Right ventricle myocardium superior (tissue), 1 donor: ENCODE measurements at places on chromosomes 5 and 9. TPM values are rescaled to one million over a fixed set of nuclear protein-coding genes. Genes with fewer than 3 reads are reported as not detected.

GRCh38 chr5:96844481-96844990, 31.8 kb upstream of the ERAP2 start:
- DNase-seq, result no peak

DNA sequence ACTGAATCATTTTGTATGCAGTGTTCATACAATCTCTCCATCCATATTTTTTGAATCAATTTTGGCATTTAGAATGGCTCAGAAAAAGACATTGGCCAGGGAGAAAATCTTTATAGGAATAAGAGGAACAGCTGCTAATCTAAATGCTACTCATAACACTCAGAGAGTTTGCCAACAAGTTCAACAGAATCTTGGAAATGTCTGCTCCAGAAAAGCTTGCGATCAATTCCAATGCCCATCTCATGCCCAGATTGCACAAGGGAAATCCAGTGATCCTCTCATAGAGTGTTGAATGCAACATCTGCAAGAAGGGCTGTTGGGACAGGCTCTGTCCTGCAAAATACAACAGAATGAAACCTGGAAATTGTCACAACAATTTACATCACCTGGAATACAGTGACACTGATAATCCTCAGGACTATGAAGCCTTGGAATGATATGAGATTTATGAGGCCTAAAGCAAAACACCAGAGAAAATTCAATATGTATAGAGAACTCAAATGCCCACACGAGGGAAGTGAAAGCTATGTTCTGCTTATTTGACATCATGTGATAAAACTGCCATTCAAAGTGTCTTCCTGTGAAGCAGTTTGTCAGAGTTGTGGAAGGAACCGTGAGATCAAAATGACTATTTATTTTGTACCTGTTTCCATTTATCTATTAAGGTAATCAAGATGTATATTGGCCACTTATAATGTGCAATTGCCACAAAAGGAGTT, 190.1 kb downstream of the PARP8 start:
- DNase-seq, result no peak

GRCh38 chr9:36866840-36867239, 167.2 kb downstream of the PAX5 start:
- DNase-seq, result no peak

The C8G gene
- total RNA-seq, result 1.1 TPM

The LHX3 gene
- not detected for total RNA-seq

The SKP1 gene
- total RNA-seq, result 424 TPM
